Right lung (tissue), 10 donors: ENCODE measurements at places on chromosomes 11 and 22. TPM values are rescaled to one million over a fixed set of nuclear protein-coding genes. Genes with fewer than 3 reads are reported as not detected.

GRCh38 chr11:120011836-120012235 lies 126.1 kb downstream of the TRIM29 start:
- no peak for DNase-seq

BCO2 gene
- 9.4 TPM for polyA plus RNA-seq

GRCh38 chr11:65863889-65864705 lies 3.9 kb downstream of the MUS81 start:
- no peak for DNase-seq

CARD18 gene
- not detected for polyA plus RNA-seq

DNA sequence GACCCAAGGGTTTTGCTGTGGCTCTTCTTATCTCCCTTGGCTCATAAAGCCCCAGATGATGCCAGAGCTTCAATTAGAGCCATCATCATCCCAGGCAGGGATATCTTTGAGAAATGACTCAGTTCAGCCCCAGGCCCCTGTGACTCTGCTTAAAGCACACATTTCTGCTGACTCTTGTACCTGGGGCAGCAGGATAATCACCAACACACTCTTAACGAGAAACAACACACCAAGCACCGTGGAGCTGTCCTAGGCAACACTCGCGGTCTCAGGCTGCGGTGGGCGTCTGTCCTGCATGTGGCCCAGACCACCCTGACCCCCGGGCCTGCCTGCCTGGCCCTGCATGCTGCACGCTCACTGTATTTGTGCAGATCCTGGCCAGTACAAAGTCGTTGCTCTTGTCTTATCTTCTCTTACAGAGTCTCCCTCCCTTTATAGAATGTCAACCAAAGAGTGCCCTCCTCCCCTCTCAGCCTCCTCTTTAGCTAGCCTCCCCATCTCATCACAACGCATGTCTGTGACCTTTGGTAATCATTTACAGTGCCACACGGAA lies 114.2 kb upstream of the PARVA start:
- no peak for DNase-seq

- no peak for DNase-seq
Measured at GRCh38 chr11:10019906-10020682, 273.9 kb downstream of the SBF2 start.

GRCh38 chr11:112570333-112570732 lies 309.7 kb upstream of the PLET1 start:
- DNase-seq = no peak

APOL4 gene
- polyA plus RNA-seq = 8.9 TPM

- DNase-seq = peak; percentile 9
Measured at GRCh38 chr11:19281041-19281440, 40.3 kb upstream of the E2F8 start.

GRCh38 chr11:69010361-69010891 lies 2.6 kb downstream of the MRGPRF start:
- no peak for DNase-seq

GRCh38 chr11:47271328-47271727 lies 1.4 kb downstream of the MADD start:
- no peak for DNase-seq

GRCh38 chr11:123260511-123261211 lies 65.6 kb upstream of the CLMP start:
- no peak for DNase-seq

YAP1 gene
- 348 TPM for polyA plus RNA-seq

ROBO4 gene
- polyA plus RNA-seq = 63.9 TPM

DNA sequence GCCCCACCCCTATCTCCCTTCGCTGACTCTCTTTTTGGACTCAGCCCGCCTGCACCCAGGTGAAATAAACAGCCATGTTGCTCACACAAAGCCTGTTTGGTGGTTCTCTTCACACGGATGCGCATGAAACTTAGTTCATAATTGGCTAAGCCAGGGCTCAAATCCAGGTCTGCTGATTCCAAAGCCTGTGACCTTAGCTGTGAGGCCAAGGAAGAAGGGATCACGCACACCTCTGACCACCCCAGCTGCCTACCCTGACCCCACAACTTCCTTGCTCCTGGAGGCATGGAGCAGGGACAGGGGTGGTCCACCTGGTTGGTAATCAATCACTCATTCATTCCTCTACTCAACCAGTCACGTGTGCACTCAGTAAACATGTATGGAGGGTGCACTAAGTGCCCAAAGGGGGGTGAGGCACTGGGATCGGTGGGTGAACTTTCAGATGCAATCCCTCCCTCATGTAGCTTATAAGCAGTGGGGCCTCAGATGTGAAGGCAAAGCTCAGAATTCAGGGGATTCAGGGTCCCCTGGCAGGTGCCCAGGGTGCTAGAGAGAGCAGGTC lies 10.3 kb downstream of the FXYD2 start:
- no peak for DNase-seq

- no peak for DNase-seq
Measured at GRCh38 chr11:76770642-76771445, 12.3 kb upstream of the TSKU start.

GRCh38 chr11:76240161-76240540 lies 33.8 kb upstream of the WNT11 start:
- DNase-seq = no peak

DNA sequence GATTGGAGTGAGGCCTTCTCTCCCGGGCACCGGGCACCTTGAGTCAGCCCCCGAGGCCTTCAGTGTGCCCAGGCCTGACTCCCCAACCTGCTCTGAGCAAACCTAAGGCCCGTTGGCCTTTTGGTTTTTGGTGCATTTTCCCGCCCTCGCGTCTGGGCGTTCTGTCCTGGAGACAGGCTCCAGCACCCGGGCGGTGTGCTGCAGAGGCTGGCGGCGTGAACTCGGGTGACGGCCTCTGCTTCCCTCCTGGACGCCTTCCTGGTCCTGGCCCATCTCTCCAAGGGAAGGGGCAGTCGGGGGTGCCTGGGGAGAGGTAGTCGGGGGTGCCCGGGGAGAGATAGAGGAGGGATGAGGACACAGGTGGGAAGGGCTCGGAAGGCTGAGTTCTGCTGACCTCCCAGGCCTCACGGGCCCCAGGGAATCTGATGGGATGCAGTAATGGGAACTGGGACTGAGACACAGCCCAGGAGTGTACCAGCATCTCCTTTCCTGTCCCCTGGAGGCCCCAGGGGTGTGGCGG lies 1326.4 kb downstream of the BRD1 start:
- DNase-seq = no peak

DNA sequence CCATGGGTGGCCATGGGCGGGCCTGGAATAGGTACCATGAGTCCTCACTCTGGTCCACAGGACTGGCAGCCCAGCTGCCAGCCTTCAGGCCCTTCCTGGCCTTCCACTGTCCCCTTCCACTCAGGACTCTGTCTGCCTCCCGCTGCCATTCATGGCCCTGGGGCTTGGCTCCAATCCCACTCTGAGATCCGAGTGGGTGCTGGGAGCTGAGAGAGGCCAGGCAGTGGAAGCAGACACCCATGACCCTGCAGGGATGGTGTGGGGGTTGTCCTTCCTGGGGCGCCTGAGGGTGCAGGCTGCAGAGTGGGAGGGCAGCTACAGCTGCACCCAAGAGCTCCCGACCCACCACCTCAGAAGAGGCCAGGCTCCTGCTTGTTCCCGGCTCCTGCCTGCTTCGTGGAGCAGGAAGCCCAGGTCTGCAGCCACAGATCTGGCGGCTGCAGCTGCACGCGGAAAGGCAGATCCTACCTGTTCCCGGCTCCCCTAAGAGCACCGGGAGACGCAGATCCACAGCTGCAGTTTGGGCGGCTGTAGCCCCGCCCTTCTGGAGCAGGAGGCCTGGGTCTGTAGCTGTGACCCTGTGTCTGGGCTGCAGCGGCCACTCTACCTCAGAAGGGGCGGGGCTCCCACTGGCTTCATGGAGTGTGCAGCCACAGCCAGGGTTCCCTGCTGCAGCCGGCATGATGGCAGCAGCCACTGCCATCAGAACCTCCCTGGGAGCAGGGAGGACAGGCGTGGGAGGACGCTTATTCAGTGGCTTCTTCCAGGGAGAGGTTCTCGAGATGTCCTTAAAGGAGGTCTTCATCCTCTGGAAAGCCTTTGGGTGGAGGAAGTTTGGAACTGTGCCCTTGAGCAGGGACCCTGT lies 27.5 kb downstream of the IGHMBP2 start:
- no peak for DNase-seq

MIOX gene
- polyA plus RNA-seq = 0.08 TPM

GRCh38 chr22:42160830-42161696 lies 30.5 kb upstream of the CYP2D6 start:
- DNase-seq = no peak

DNA sequence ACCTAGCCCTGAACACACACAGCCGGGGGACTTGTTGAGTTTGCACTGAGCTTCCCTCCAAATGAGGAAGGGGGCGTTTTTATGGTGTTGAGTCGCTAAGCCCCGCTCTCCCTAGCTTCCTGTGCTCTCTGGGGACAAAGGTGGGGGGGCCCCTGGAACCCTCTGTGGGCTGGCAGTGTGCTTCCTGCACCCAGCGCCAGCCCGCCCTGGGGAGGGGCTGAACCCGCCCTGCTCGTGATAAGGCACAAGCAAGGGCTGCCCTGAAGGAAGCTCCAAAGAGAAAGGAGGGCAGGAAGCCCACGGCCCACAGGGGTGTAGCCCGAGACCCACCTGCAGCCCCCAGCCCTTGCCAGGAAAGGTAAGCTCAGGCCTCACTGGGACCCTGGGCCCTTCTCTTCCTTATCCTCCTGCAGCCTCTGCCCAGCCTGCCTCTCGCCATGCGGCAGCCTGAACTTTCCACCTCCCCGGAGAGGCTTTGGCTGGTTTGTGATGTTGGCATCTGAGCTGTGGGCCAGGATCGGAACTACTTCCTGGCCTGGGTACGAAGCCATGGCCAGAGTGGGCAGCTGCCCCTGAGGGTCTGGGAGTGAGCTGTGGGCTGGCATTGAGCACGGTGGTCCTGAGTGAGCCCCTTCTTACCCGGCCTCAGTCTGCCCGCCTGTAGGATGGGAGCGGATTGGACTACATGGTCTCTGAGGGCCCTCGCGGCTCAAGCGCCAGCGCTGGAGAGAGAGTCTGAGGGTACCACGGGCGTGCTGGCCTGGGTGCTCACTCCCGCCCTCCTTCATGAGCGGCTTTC lies at the start of gene FERMT3:
FERMT3 (plus strand) TSS at position 265 of the 799 bp plus-strand sequence. CDS start 644 bp downstream, outside the sequence.
- DNase-seq = no peak

CNIH2 gene
- 4.9 TPM for polyA plus RNA-seq

- no peak for DNase-seq
Measured at GRCh38 chr11:85595285-85595884, 31.8 kb downstream of the DLG2 start.

DNA sequence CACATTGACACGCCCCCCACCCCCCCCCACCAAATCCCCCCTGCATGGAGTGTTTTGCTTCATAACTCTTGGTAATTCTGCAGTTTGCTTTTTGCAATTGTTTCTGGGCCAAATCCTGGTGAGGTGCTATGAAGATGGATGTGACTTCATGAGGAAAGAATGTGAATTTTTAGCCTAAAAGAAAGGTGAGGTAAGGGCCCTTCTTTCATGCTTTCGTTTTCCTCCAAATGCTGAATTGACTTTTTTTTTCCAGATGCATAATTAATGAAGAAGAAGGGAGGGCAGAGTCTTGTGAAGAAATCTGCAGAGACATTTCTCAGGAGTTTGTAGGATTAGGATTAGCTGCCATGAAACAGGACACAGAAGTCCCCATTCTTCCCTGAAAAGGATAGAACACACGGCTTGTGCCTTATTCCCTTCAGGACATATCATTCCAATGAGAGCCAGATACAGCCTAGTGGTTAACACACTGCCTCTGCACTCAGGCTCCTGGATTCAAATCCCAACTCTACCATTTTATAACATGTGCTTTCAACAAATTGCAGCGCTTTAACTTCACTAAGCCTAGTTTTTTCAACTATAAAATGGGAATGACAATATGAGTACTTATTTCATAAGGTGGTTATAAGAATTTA lies 19.6 kb upstream of the TBCEL start:
- no peak for DNase-seq

DNA sequence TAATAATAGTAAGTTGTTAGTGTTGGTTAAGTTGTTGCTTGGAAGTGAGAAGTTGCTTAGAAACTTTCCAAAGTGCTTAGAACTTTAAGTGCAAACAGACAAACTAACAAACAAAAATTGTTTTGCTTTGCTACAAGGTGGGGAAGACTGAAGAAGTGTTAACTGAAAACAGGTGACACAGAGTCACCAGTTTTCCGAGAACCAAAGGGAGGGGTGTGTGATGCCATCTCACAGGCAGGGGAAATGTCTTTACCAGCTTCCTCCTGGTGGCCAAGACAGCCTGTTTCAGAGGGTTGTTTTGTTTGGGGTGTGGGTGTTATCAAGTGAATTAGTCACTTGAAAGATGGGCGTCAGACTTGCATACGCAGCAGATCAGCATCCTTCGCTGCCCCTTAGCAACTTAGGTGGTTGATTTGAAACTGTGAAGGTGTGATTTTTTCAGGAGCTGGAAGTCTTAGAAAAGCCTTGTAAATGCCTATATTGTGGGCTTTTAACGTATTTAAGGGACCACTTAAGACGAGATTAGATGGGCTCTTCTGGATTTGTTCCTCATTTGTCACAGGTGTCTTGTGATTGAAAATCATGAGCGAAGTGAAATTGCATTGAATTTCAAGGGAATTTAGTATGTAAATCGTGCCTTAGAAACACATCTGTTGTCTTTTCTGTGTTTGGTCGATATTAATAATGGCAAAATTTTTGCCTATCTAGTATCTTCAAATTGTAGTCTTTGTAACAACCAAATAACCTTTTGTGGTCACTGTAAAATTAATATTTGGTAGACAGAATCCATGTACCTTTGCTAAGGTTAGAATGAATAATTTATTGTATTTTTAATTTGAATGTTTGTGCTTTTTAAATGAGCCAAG lies 2.7 kb downstream of the NEAT1 start:
- DNase-seq = no peak

- DNase-seq = no peak
Measured at GRCh38 chr22:36279219-36279666, 26.3 kb downstream of the APOL1 start.

- DNase-seq = no peak
Measured at GRCh38 chr11:130849215-130849568, 67.1 kb downstream of the SNX19 start.

GRCh38 chr22:42228483-42228882 lies 42.0 kb downstream of the TCF20 start:
- no peak for DNase-seq

DNA sequence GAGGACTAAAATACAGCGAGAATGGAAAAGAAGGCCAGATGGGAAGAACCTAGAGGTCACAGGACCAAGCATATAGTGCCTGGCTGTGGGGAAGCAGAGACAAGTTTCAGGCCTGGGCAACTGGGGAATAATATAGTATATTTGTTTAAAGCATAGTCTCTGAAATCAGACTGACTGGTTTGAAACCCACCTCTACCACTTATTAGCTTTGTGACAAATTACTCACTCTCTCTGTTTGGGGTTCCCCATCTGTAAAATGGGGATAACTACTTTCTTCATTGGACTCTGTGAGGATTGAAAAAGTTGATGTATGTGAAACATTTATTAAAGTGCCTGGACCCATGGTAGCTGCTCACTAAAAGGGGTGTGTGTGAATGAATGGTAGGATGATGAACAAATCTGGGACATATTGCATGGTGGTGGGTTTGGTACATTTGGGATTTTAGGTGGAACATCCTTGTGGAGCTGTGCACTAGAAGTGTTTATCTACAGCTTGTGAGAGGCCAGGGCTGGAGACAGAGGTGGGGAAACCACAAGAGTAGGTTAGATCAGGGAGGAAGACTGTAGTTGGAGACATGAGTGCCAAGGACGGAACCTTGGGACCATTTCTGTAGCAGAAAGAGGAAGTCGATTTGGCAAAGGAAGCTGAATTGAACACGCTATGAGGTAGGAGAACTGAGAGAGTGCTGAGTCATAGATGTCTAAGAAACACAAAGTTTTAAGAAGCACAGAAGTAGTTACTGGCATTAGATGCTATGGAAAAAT lies 52.6 kb downstream of the SWAP70 start:
- no peak for DNase-seq
